ENCODE measurements at places on chromosomes 2 and 18.

GRCh38 chr2:222313816-222314215 is 15.0 kb upstream of the PAX3 start:
- DNase-seq, result no peak

DNA sequence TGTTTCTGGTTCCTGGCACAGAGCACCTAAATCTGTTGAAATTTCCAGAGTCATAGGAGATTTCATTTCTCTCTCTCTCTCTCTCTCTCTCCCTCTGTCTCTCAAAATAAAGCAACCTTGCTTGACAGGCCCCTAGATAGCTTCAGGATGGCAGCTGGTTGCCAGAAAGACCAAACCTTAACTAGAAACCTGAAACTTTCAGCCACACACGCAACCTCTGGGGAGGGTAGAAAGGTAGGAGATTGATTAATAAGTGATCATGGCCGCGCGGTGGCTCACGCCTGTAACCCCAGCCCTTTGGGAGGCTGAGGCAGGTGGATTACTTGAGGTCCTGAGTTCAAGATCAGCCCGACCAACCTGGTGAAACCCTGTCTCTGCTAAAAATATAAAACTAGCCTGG is 1885.4 kb upstream of the CELF4 start:
- no peak for DNase-seq

- no peak for DNase-seq
Observed at GRCh38 chr2:237876061-237876526, 16.7 kb downstream of the RAMP1 start.

- no peak for DNase-seq
Observed at GRCh38 chr18:51048190-51048589, 18.2 kb downstream of the SMAD4 start.

All from urinary bladder (tissue), 4 donors.